ENCODE measurements at places on chromosomes 12 and 14.

GRCh38 chr12:124747426-124748161 is 116.1 kb downstream of the SCARB1 start:
- DNase-seq, result peak; percentile 90

GRCh38 chr14:23663127-23663526 is 27.0 kb downstream of the DHRS2 start:
- no peak for DNase-seq

DNA sequence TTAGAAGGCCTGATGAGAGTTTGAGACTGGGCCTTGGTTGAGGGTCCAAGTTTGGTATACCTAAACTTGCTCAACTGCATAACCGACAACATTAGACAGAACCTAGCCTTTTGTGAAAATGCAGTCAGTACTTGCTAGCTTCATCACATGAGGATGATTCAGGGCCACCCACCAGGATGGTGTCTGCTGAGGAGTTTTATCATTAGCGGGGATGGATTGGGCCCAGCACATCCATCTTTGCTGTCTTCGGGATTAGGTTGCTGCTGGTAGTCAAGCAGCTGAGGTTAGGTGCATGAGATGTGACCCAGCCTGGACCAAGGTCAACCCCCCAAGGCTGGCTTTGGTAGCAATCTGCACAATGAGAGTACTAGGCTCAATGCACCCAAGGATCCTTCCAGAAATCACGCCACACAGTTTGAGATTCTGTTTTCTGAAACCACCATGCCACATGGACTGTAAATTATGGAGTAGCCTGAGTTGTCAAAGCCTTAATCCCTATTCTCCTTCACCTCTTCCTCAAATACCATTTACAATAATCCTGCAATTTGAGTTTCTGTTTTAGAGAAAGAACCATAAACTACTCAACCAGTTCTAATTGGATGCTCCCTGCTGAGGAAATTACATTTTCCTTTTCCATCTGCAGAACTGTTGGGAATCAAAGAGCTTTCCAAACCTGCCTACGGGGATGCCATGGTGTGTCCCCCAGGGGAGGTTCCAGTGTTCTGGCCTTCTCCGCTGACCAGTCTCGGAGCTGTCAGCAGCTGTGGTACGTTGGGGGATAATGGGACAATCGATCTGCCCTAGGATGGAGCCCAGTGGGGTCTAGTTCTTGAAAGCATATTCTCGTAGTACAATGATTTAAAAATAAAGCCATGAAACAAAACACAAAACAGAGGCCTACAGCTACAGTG is 61.7 kb downstream of the DGLUCY start:
- no peak for DNase-seq

GRCh38 chr14:61480704-61481285 is 159.4 kb downstream of the PRKCH start:
- no peak for DNase-seq

GRCh38 chr12:3885277-3886094 is 12.3 kb upstream of the PARP11 start:
- DNase-seq, result peak; percentile 53

- no peak for DNase-seq
These were observed 309.5 kb downstream of the ATXN7L3B start for GRCh38 chr12:74847169-74847568.

DNA sequence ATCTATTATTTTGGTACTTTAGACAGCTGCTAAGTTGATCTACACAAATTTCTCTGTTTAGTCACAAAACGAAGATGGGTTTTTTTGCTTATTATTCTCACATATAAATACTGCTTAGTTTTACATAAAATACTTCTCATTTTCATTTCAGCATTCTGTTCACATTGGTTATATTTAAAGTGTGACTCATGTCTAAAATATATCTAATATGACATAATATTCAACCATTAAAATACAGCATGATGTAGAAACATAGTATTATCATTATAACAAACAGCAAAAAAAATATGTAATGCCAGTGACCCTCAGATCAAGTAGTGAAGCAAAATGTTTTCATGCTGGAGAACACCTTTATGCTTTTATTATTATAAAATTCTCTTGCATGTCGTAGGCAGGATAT is 63.7 kb downstream of the SH2B3 start:
- DNase-seq, result peak; percentile 66

DNA sequence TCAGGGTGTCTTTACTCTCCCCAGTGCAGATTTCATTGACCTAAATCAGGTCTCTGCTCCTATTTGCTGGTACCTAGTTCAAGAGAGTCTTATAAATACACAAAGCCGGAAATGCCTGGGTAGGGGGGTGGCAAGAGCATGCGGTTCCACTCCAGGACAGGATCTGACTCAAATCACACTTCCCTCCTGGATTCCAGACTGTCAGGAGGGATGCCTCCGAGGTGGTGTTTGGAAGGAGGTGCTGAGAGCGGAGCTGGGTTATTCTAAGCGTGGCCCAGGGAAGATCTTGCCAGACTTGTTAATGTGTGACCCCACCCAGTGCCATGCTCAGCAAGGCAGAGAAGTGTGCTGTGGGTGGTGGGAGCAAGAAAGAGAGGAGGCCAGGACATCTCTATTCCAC is 49.8 kb downstream of the B4GALNT3 start:
- DNase-seq, result no peak

DNA sequence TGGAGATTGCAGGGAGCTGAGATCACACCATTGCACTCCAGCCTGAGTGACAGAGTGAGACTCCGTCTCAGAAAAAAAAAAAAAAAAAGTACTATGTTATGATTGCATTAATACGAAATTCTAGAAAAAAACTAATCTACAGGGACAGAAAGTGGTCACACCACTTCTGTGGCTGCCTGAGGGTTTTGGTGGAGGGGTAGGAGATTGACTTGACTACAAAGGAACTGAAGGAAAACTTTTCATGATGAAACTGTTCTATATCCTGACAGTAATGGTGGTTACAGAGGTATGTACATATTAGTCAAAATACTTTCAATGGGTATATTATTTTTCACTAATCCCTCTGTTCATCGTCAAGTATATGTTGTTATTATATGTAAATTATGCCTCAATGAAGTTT is 42.1 kb downstream of the FOXN3 start:
- DNase-seq, result no peak

DNA sequence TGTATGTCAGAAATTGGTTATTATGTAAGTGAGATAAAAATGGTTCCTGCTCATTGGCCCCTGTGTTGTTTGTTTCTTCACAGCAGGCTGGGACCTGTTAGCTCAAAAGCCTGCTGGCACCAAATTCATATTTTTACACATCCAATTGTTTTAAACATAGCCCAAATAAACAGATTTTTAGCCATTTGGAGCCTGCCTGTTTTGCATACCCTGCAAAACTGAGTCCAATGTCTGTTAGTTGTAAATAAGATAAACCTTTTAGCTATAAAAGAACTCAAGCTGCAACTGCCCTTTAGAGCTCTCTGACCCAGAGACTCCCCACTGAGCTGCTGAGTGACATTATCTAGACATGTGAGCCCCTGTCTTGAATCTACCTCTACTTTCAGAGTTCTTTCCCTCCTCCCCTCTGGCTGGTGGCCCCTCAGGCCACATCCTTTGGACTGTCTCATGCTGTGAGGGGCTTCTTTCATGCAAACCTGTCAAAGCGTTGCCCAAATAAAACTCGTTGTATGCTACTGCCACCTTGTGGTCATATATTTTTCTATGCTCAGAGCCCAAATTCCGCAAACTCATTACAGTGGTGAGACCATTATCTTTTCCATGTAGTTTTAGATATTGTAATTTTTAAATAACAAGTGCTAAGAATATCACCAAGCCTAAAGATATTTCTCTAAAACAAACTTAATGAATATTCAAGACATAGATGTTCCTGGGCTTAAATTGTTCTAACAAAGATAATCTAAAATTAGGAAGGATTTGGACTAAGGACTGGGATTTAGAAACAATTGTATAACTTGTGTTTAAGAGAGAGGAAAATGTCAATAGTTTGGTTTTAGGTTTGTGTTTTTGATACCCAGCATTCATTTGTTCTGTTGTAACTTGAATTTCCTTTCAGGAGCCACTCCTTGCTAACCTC is 337.9 kb downstream of the AACS start:
- no peak for DNase-seq

- DNase-seq, result no peak
These were observed 1.5 kb upstream of the RPAP3 start for GRCh38 chr12:47707355-47707754.

DNA sequence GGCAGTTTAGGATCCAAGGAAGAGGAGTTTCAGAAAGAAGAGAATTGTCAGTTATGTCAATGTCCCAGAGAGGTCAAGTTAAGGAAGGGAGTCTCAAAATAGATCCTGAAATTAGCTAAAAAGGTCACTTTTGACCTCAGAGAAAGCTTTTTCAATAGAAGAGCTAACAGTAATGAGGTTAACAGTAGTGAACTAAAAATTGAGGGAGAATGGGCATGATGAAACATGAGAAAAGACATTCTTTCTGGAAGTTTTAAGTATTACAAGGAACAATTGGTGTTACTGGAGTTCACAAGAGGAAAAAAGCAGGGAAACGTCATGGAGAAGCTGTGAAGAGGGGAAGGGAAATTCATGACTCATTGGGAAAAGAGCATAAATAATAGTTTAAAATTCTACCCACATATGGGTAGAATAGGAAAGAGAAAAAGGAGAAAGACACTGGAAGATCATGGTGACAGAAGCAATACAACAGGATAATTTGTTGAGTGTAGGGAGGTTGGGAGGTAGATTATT is 381.2 kb upstream of the FAR2 start:
- DNase-seq, result peak; percentile 42

DNA sequence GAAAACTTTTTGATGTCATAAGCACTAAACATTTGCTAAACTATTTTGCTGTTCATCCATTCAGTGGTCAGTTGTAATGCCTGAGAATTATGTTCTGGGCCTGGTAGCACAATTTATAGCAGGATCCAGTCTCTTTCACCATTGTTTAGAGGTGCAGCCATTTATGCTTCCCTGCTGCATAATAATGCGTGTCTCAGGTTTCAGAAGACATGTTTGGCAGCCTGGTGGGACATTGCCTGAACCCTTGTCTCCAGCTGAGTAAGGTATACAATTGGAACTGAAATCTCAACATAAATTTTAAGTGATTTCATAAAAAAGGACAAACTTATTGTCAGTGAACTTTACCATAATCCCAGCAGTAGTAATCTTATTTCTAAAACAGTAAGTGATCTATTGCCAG is 94.8 kb downstream of the POLR3B start:
- DNase-seq, result no peak

- DNase-seq, result no peak
These were observed 1.5 kb upstream of the ZDHHC22 start for GRCh38 chr14:77143071-77143470.

DNA sequence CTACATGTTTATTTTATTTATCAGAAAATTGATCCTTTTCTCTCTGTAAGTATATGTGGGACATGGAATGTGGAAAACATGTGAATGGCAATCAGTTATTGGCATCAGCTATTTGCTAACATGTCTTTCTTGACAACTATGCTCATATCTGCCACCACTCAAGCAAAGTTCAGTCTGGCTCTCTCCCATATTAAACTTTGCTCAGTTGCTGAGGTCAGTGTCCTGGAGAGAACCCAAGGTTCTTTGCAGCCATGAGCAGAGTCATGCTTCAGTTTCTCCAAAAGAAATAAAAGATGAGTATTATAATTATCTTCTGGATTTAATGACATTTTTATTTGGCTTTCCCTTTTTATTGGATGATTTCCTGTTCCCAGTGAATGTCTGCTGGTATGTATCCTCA is 42.6 kb downstream of the A2M start:
- no peak for DNase-seq
